HepG2 (cell line): ENCODE measurements at places on chromosomes 4 and X. TPM values are rescaled to one million over a fixed set of nuclear protein-coding genes. Genes with fewer than 3 reads are reported as not detected.

The RAP2C gene
- total RNA-seq = 28.5 and 39.3 TPM in 2 replicates

The GDPD2 gene
- 0.04 TPM in 1 of 2 replicates, not detected in the other for total RNA-seq

The PRR27 gene
- total RNA-seq = not detected in 2 replicates

The PI4K2B gene
- total RNA-seq = 25.8 and 40.8 TPM in 2 replicates

The SMIM10 gene
- total RNA-seq = not detected in 2 replicates

GRCh38 chr4:22490718-22491315, 25.0 kb downstream of the ADGRA3 start:
- peaks cover 69% of the 10 kb centered on the region for H3K4me1 ChIP-seq
- H3K36me3 ChIP-seq = no peaks in the 10 kb centered on the region
- no peaks in the 10 kb centered on the region for H3K27me3 ChIP-seq
- H3K27ac ChIP-seq = peak overlapping the region; percentile 49

DNA sequence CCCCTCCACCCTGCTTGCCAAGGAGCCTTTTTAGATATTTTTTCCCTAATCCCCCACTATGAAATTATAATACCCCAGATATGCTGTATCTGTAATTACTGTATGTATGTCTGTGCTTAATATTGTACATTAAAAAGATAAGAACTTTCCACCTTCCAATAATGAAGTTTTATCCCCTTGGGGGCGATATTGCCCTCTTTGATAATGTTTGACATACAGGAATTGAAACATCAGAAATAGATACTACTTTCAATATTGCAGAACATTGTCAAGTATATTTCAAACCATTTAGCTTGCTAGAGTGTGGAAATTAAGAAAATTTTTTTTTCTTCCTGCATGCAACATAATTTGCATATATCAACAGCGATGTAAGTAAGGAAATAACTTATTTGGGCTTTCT, 58.9 kb downstream of the NAF1 start:
- no peak overlapping the region for H3K4me3 ChIP-seq
- no peak for DNase-seq
- no peaks in the 10 kb centered on the region for H3K4me1 ChIP-seq
- no peaks in the 10 kb centered on the region for H3K36me3 ChIP-seq

GRCh38 chr4:88610771-88611170, 18.5 kb downstream of the HERC3 start:
- H3K4me3 ChIP-seq = no peak overlapping the region
- H3K36me3 ChIP-seq = no peaks in the 10 kb centered on the region
- no peak overlapping the region for H3K27ac ChIP-seq
- H3K27me3 ChIP-seq = no peaks in the 10 kb centered on the region

- H3K27me3 ChIP-seq = no peaks in the 10 kb centered on the region
- H3K4me1 ChIP-seq = no peaks in the 10 kb centered on the region
- DNase-seq = no peak
Observed at GRCh38 chrX:116749943-116750342, 287.2 kb upstream of the CT83 start.

DNA sequence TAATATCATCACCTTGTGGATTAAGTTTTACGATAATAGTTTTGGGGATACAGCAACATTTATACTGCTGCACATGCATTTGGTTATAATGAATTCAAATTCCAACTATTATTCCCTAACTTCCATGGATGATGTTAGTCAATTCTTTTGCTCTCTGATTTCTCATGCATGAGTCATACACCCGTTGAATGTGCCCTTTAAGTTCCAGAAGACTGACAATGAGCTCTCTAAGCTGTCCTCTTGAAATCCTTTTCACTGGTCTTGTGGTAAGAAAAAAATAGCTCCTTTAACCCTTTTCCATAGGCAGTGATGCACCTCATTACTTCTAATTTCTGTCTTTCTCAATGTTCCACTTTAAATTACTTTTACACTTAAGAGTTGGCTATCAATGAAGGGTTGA, 1095.2 kb upstream of the POU3F4 start:
- H3K27ac ChIP-seq = no peak overlapping the region
- H3K36me3 ChIP-seq = no peaks in the 10 kb centered on the region
- H3K27me3 ChIP-seq = no peaks in the 10 kb centered on the region
- no peaks in the 10 kb centered on the region for H3K4me1 ChIP-seq

- H3K4me1 ChIP-seq = no peaks in the 10 kb centered on the region
- H3K27me3 ChIP-seq = no peaks in the 10 kb centered on the region
- DNase-seq = no peak
- H3K36me3 ChIP-seq = no peaks in the 10 kb centered on the region
Observed at GRCh38 chr4:188242041-188242440, 102.8 kb downstream of the TRIML1 start.
